ENCODE measurements at places on chromosomes 11 and 22. TPM values are rescaled to one million over a fixed set of nuclear protein-coding genes. Genes with fewer than 3 reads are reported as not detected.

DNA sequence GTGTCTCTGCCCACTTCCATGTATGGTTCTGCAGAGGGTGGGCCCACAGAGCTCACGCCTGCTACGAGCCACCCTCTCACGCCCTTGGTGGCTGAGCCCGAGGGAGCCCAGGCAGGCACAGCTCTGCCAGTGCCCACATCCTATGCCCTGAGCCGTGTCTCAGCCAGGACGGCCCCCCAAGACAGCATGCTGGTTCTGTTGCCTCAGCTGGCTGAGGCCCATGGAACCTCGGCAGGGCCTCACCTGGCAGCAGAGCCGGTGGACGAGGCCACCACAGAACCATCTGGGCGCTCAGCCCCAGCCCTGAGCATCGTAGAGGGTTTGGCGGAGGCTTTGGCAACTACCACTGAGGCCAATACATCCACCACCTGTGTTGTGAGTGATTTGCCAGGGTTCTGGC, 64.0 kb downstream of the OTOG start:
- no peaks in the 10 kb centered on the region for H3K4me1 ChIP-seq
- H3K27ac ChIP-seq = no peak overlapping the region
- no peak for DNase-seq

GRCh38 chr22:20580179-20580578, 72.8 kb downstream of the MED15 start:
- H3K27me3 ChIP-seq = no peaks in the 10 kb centered on the region
- DNase-seq = no peak
- H3K4me1 ChIP-seq = no peaks in the 10 kb centered on the region
- H3K27ac ChIP-seq = no peak overlapping the region

- no peak for DNase-seq
- no peaks in the 10 kb centered on the region for H3K36me3 ChIP-seq
- no peaks in the 10 kb centered on the region for H3K4me1 ChIP-seq
- no peak overlapping the region for H3K4me3 ChIP-seq
- H3K27me3 ChIP-seq = no peaks in the 10 kb centered on the region
- H3K27ac ChIP-seq = no peak overlapping the region
These were observed 126.5 kb downstream of the CHST1 start for GRCh38 chr11:45538939-45539338.

DNA sequence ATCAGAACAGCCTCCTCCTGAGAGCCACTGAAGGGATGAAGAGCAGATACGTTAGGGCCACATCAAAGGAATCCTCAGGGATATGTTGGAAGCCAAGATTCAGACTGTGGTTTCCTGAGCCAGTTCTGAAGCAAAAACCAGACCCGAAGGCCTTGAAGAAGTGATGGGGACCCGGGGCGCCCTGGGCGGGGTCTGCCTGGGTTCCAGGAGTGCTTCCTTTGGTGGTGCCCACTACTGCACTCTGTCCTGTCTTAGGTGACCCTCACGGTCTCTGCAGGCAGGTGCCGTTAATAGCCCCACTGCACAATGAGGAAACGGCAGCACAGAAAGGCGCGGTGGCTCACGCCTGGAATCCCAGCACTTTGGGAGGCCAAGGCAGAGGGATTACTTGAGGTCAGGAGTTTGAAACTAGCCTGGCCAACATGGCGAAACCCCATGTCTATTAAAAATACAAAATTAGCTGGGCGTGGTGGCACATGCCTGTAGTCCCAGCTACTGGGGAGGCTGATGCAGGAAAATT, 12.9 kb upstream of the SH3BP1 start:
- DNase-seq = no peak
- H3K27me3 ChIP-seq = no peaks in the 10 kb centered on the region
- no peaks in the 10 kb centered on the region for H3K4me1 ChIP-seq
- H3K4me3 ChIP-seq = no peak overlapping the region
- H3K36me3 ChIP-seq = no peaks in the 10 kb centered on the region

DNA sequence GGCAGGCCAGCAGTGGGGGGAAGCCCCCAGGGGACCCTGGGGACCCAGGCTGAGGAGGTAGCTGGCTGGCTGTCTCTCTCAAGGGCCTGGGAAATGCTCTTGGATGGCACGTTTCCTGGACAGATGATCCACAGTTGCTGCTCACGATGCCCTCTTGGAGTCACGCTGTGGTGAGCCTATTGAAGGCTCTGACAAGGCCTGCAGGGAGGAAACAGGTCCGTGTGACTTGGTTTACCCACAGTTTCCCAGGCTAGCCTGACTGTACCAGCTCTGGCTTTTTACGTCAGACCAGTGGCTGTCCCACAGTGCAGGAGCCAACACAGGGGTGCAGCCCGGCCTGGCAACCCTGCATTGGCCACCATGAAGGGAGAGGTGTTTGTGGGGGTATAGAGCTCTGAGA, 29.2 kb upstream of the PPARA start:
- no peaks in the 10 kb centered on the region for H3K36me3 ChIP-seq
- H3K27ac ChIP-seq = no peak overlapping the region
- H3K27me3 ChIP-seq = no peaks in the 10 kb centered on the region
- no peak overlapping the region for H3K4me3 ChIP-seq

DNA sequence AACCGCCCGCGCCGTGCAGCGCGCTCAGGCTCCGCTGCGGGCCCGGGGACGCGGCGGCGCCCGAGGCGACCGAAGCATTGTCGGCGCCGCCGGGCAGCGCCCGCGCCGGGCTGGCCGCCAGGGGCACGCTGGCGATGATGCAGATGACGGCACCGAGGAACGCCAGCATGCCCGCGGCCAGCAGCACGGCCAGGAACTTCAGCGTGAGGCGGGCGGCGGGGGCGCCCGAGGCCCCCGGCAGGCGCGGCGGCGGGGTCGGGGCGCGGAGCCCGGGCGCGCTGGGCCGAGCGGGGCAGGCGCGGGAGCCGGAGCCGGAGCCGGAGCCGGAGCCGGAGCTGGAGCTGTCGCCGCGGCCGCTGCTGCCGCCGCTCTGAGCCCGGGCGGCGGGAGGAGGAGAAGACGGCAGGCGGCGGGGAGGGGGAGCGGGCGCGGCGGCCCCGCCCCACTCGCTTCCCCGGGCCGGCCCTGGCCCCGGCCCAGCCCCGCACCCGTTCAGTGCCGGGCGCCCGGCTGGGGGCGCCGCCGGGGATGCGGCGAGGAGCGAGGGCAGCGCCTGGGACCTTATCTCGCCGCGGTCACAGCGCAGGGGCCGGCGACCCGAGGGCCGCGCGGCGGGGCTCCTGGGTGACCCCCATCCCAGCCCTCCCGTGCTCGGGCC, at the start of gene NPTXR:
Gene NPTXR (minus strand): TSS at position 372 of the 658 bp plus-strand sequence.
- peak within 1 kb of the TSS; percentile 71 for H3K4me3 ChIP-seq
- DNase-seq = peak; percentile 69
- H3K27ac ChIP-seq = no peak within 1 kb of the TSS
- H3K36me3 ChIP-seq = no peaks in the 10 kb centered on the region
- H3K27me3 ChIP-seq = peaks cover 52% of the 10 kb centered on the region

- peaks cover 10% of the 10 kb centered on the region for H3K27me3 ChIP-seq
- H3K27ac ChIP-seq = peak overlapping the region; percentile 89
- DNase-seq = peak; percentile 97
- H3K36me3 ChIP-seq = no peaks in the 10 kb centered on the region
- H3K4me1 ChIP-seq = peaks cover 80% of the 10 kb centered on the region
These were observed 6.2 kb downstream of the TEAD1 start for GRCh38 chr11:12680246-12680939.

MRGPRX4 gene
- total RNA-seq = not detected

DNA sequence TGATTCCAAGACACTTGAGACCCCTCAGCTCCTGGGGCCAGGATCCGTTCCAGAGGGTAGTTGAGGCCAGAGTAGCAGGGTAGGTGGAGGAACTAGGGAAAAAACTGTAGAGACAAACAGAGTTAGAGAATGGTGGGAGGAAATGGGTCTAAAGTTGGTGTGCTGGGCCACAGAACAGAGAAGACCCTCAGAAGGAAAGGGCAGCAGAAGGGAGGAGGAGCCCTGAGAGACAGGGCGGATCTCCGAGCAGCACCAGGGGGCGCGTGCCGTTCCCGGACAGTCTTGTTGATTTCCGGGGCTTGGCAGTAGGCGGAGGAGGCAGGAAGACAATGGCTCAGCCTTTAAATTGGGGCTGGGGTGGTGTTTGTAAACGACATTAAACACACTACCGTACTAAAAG, 2.4 kb upstream of the CECR2 start:
- no peaks in the 10 kb centered on the region for H3K36me3 ChIP-seq
- H3K27ac ChIP-seq = peak overlapping the region; percentile 95
- DNase-seq = peak; percentile 87

DNA sequence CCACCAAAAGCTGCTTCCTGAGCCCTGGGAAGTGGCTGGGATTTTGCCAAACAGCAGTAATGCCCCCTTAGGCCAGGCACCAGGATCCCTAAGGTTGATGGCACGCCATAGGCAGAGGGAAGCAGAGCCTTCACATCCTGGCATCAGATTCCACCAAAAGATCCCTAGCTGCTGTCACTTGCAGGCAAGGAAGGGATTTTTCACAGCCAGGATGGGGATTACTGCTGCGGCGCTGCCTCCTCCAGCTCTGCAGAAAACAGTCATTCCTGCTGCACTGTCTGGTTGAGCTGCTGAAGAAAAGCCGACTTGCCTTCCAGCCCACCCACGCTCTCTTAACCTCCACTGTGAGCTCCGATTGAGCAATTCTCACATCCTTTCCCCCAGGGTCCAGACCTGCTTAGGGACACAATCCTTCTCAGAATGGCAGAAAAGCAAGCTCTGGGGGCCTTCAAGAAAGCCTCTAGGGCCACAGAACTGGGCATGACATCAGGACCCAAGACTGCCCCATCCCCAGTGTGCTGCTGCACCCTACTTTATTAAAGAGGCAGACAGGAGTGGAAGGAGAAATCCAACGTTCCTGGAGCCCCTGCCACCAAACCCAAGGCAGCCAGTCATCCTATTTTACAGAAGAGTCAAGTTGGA, 19.9 kb downstream of the SYN3 start:
- peaks cover 13% of the 10 kb centered on the region for H3K27me3 ChIP-seq
- no peaks in the 10 kb centered on the region for H3K36me3 ChIP-seq
- no peak overlapping the region for H3K4me3 ChIP-seq

DNA sequence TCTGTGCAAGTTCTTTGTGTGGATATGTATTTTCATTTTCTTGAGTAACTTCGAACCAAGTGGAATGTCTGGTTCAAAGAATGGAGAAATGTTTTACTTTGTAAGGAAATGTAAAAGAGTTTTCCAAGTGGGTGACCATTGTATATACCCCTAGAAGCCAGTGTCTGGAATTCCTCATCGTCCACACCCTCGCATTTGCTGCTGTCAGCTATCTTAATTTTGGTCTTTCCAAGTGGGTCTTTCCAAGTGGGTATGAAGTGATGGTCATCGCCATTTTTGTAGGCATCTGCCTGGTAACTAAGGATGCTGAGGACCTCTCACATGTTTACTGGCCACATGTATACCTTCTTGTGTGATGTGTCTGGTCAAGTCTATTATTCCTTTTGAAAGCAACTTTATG, 547.5 kb downstream of the TBC1D22A start:
- H3K27me3 ChIP-seq = no peaks in the 10 kb centered on the region
- H3K27ac ChIP-seq = no peak overlapping the region
- no peaks in the 10 kb centered on the region for H3K36me3 ChIP-seq
- DNase-seq = no peak

OR10A2 gene
- total RNA-seq = not detected

GRCh38 chr11:102883141-102883540, 8.4 kb upstream of the MMP12 start:
- no peak overlapping the region for H3K27ac ChIP-seq
- DNase-seq = no peak
- H3K4me3 ChIP-seq = no peak overlapping the region
- no peaks in the 10 kb centered on the region for H3K4me1 ChIP-seq
- H3K36me3 ChIP-seq = no peaks in the 10 kb centered on the region
- no peaks in the 10 kb centered on the region for H3K27me3 ChIP-seq

- peak; percentile 7 for DNase-seq
- H3K4me3 ChIP-seq = no peak overlapping the region
- no peak overlapping the region for H3K27ac ChIP-seq
- H3K4me1 ChIP-seq = no peaks in the 10 kb centered on the region
- no peaks in the 10 kb centered on the region for H3K36me3 ChIP-seq
These were observed 112.9 kb upstream of the DDI1 start for GRCh38 chr11:103923451-103923931.

- no peak overlapping the region for H3K4me3 ChIP-seq
- peak overlapping the region; percentile 53 for H3K27ac ChIP-seq
- H3K36me3 ChIP-seq = no peaks in the 10 kb centered on the region
- peaks cover 9% of the 10 kb centered on the region for H3K4me1 ChIP-seq
These were observed 3.5 kb upstream of the MRPL48 start for GRCh38 chr11:73784080-73784634.

DNA sequence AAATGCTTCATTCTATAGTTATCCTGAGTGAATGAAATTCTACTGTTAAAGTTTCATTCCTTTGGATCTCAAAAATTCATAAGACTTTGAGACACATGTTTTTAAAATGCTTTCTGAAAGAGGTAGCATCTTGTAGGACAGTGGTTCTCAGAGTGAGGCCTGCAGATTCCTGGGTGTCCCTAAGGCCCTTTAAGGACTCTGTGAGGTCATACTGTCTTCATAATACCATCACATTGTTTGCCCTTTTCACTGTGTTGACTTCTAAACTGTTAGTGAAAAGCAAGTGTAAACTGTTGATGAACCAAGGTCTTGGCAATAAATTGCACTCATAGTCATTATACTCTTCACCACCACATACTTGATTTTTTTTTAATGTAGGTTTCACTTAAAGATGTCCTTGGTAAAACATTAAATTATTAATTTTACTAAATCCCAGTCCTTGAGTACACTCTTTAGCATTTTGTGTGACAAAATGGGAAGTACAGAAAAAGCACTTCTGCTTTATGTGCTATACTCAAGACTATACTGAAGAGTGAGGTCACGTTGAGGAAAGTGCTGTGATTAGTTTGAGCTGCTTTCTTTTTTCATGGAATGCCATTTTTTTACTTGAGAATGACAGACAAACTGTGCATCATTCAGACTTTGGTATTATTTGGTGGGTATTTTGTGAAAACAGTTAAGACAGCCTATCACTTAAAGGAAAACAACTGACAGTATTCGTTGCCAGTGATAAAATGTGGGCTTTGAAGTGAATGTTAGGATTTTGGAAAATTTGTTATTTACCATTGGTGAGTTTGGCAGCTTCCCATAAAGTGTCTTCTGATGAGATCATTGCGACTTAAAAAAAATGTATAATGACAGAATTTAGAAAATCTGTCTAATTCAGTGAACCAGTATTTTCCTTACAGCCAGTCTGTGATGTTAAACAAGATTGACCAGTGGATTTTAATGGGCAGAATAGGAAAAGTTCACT, 61.1 kb downstream of the SPECC1L start:
- no peak for DNase-seq
- peaks cover 2% of the 10 kb centered on the region for H3K4me1 ChIP-seq
- H3K27ac ChIP-seq = no peak overlapping the region
- H3K36me3 ChIP-seq = peaks cover 15% of the 10 kb centered on the region
